ENCODE measurements at places on chromosomes 2 and 18.

DNA sequence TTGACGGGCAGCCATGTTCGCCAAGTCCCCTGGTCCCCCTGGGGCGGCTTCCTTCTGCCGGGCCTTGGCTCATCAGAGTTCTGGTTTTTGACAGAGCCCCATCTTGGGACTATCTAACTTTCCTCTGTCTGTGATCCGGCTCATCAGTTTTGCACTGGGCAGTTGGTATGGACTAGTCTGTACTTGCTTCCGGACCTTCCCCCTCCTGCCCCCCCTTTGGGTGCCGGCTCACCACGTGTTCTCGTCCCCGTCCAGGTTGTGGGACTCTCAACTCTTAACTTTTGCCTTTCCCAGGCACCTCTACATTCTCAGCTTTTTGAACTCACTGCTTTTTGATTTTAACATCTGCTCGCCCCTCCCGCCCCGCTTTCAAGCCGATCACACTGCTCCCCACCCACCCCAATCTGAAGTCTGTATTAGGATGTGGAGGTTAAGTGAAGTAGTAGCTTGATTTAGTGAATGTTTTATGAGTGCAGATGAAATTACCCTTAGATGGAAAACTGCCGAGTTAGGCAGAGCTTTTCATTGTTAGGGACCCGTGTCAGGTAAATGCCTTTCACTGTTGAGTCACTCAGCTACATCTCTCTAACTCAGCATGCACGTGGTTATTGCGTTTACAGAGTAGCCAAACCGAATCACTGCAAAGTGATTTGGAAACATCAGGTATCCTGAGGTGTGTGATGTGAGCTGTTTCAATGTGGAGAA lies 874 bp downstream of the WDR43 start:
- H3K4me1 ChIP-seq: peaks cover 41% of the 10 kb centered on the region
- H3K27me3 ChIP-seq: no peaks in the 10 kb centered on the region
- H3K36me3 ChIP-seq: no peaks in the 10 kb centered on the region
- DNase-seq: peak; percentile 71

DNA sequence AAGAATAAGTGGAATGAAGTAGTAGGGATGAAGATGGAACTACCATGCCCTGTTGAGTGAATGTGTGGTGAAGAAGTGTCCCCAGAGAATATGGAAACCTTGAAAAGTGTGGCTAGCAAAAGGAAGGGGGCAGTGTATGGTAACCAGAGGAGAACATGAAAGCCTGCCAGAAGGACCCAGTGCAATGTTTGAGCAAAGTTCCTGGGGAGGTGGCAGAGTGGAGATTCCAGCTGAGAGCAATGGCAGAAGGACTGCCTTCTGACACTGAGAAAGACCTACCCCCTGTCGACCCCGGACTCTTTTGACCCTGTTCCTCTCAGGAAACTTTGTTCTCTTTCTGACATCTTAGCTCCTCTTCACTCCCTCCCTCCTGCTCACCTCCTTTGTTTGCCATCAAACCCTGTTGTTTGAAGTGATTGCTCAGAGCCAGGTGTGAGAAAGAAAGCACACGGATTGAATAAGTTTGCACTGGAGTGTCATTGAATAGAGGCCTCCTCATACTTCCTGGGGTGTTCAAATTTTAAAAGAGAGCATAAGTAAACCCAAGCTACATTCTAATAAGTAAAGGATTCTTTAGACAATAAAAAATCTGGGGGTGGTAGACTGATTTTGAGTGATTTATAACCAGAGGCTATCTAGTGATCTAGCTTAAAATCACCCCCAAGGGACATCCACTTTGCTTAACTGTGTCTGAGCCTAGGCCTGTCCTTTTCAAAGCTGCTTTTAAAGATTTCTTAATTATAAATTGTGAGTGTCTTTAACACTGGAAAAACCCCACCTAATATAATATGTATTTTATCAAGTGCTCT lies 57.1 kb downstream of the TRIB2 start:
- no peak for DNase-seq
- H3K4me3 ChIP-seq: no peak overlapping the region
- H3K36me3 ChIP-seq: no peaks in the 10 kb centered on the region
- H3K27ac ChIP-seq: no peak overlapping the region
- H3K27me3 ChIP-seq: no peaks in the 10 kb centered on the region

DNA sequence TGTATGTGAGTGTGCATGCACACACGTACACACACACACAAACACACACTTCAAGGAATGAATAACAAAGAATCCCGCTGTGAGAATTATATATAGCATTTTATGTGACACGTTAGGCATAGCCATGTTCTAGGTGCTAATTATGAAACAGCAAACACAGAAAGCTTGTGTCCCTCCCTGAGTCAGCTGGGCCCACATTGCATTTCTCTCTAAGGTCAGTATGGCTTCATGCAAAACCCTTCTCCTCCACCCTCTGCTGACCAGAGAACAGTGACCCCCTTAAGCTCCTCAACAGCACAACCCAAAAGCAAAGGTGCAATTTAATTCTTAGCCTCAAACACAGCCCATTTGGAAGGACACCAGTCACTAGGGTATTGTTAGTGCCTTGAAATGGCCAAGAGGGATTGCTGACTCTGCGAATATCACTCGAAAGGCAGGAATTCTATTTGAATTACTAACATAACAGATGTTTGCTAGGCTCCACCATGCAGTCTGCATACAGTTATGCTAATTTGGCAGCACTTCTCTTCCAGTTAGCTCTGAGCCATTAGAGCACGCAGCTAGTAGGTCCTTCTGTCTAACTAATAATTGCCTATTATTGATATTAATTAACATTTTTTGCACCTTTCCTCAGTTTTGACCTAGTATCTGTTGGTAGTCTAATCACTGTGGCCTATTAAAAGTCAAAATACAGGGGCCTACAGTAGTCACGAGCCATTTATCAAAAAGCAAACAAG lies 149.0 kb downstream of the LNPK start:
- H3K4me3 ChIP-seq: no peak overlapping the region
- H3K27ac ChIP-seq: no peak overlapping the region
- H3K27me3 ChIP-seq: no peaks in the 10 kb centered on the region
- no peak for DNase-seq

DNA sequence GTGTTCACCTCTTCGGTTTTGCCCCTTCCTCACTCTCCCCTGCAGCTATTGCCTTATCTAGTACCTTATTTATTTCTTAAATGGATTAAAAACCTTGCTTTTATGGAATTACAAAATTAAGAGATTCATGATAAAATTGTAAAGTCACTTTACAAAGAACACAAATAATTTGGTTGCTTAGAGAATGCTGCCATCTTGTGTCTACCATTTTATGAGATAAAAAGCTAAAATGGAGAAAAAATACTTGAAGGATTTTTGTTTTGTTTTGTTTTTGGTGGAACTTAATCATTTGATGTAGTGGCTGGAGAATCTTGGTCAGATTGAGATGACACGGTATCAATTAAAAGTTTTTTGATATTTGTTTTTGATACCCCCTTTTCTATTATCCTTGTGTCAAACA lies 69.6 kb downstream of the R3HDM1 start:
- no peaks in the 10 kb centered on the region for H3K4me1 ChIP-seq
- H3K27ac ChIP-seq: no peak overlapping the region
- H3K27me3 ChIP-seq: no peaks in the 10 kb centered on the region
- H3K36me3 ChIP-seq: 0 out of 2 replicates have a peak, but pooled peaks cover 6% of the 10 kb centered on the region

- no peaks in the 10 kb centered on the region for H3K27me3 ChIP-seq
- no peak overlapping the region for H3K4me3 ChIP-seq
- no peaks in the 10 kb centered on the region for H3K36me3 ChIP-seq
- no peaks in the 10 kb centered on the region for H3K4me1 ChIP-seq
- no peak for DNase-seq
Measured at GRCh38 chr2:136863874-136864273, 98.5 kb downstream of the THSD7B start.
